ENCODE measurements at places on chromosomes 11 and 22.

GRCh38 chr22:19446603-19447329 is 745 bp downstream of the C22orf39 start:
- no peak for DNase-seq

DNA sequence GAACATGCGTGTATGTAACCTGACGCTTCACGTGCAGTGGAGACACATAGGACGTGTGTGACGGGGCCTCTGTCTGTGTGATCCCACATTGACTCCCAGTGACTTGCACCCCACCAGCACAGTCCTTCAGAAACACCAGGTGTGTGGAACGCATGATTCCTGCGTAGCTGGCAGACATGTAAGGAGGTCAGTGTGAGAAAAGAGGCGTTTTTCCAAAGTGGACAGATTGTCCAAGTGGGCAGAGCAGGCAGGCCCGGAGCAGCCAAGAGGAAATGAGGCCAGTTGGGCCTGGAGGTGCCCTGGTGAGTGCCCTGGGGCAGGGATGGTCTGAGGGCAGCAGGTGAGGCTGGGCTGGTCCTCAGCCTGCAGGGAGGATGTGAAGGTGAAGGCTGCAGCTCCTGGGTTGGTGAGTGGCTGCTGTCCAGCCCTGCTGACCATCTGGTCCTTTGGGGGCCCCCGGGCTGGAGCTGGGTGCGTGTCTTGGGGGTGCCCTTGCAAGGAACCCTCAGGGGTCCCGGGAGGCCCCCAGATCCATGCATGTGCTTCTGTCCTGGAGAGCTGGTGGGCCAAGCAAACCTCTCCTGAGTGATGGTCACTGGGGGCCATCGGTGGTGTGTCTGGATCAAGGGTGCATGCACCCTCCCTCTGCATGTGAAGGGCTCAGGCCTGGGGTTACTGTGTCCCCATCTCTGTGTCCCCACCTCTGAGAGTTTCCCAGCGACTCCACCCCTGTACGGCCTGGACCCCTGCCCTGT is 26.6 kb downstream of the SHANK3 start:
- DNase-seq, result no peak

DNA sequence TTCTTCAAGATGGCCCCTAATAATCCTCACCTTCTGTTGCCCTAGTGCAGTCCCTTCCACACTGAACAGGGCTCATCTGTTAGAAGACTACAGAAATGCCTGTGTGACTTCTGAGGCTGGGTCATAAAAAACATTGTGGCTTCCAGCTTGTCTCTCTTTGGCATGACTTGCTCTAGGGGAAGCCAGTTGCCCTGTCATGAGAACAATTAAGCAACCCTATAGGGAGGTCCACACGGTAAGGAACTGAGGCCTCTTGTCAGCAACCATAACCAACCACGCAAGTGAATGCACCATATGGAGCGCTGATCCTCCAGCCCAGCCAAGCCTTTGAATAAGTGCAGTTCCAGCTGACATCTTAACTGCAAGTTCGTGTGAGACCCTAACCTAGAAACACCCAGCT is 2.6 kb downstream of the LIPT2 start:
- no peak for DNase-seq

DNA sequence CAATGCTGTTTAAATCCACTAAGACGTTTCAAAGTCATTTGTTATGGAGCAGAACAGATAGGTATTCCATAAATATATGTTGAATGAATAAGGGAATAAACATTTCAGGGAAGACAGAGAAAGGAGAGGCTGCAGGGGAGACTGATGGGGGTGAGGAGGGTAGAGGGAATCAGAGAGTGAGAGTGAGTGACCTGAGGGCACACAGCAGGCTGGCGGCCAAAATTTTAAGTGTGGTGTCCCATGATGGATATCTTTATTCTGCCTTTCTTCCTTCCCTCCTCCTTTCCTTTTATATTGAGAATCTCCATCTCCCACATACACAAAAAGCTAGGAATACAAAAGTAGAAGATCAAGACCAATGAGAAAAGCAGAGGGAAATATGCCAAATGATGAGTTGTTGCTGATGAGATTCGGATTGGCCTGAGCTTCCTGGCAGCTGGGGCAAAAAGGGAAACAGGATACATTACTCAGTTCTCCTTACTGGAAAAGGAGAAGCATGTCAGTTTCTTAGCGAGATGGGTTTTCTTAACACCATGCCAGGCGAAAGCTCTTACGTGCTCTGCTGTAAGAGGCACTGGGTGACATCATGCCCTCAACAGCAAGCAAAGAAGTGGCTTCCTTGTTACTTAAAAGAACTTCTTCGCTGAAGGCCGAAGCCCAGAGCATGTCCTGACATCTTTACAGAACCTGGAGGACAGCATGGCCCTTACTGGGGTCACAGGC is 11.2 kb upstream of the CYTH4 start:
- no peak for DNase-seq

DNA sequence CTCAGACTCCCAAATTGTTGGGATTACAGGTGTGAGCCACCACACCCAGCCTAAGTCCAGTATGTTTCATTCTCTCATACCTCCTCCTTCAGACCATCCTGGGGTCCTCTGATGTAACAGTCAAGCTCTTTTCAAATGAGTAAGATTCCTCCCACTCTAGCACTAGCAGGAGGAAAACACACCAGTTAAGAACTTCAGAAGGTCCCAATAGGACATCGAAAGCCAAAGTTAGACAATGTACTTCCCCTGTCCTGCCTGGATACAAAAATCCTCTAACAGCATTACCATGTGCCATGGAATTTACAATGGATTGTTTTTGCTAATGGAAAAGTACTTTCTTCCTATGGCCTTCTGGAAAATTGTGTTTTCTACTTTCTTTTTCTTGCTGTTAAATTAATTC is 67.1 kb downstream of the CCDC34 start:
- no peak for DNase-seq

DNA sequence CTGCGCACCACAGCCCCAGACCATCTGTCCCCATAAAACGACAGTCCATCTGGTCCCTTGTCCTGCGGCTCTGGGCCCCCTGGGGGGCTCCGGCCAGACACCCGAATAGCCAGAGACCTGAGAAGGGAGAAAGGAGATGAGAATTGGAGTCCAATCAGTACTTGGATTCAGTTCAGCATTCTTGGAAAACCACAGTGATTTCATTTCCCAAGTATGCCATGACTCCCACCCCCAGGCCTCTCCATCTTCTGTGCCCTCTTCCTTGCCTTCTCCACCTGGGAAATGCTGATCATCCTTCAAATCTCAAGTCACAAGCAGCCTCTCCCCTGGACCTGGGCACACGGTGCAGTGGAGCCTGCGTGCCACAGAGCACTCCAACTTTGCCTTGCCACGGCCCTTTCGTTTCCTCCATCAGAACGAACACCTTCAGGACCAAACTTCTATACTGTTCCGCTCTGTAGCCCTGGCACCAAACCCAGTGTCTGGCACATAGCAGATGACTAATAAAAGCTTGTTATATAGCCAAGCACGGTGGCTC is 10.9 kb upstream of the MFNG start:
- DNase-seq, result no peak

GRCh38 chr11:2980168-2980840 is 11.8 kb downstream of the NAP1L4 start:
- DNase-seq, result no peak

DNA sequence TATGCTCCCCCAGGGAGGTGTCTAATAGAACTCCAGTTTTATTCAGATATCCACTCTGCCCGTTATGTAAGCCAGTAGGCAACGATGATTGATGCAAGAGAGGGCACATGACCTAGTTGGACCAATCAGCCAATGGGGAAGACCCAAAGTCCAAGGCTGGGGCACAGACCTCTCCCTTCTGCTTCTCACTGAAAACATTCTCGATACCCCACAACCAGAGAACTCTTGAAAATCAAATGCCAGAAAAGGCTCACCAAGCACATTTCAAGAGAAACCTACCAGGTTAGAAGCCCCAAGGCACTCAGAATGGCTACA is 7.4 kb downstream of the HIRA start:
- DNase-seq, result no peak

- no peak for DNase-seq
Observed at GRCh38 chr22:33447733-33448132, 389.6 kb upstream of the SYN3 start.

- DNase-seq, result no peak
Observed at GRCh38 chr22:43129426-43130425, 13.5 kb downstream of the MCAT start.
